Naive thymus-derived CD4-positive, alpha-beta T cell (primary cell): ENCODE measurements at places on chromosomes 5 and 9. TPM values are rescaled to one million over a fixed set of nuclear protein-coding genes. Genes with fewer than 3 reads are reported as not detected.
A peak's percentile ranks its signal among the peaks of the same experiment; 100 is the strongest.

Gene NEURL1B
- 0.19 TPM for total RNA-seq

DNA sequence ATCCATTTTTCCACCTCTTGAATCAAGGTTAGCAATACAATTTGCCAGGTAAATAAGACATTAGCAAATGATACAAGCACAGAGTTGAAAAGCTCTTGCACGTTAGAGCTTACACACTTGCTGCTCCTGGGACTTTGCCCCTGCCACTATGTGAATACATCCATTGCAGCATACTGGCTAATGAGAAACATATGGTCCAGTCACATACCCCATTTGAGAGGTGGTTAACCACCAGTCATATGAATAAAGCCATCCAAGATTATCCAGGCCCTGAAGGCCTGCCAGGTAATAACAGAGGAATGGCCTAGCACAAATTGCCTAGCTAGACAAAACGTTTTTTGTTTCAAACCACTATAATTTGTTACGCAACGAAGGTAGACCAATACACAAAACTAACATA, 45.8 kb upstream of the FTMT start:
- no peak for DNase-seq

GRCh38 chr9:23117616-23118015, 671.0 kb downstream of the DMRTA1 start:
- no peak for DNase-seq

Gene SPATA6L
- 9.2 TPM for total RNA-seq

Gene SPATA31A7
- total RNA-seq: not detected

DNA sequence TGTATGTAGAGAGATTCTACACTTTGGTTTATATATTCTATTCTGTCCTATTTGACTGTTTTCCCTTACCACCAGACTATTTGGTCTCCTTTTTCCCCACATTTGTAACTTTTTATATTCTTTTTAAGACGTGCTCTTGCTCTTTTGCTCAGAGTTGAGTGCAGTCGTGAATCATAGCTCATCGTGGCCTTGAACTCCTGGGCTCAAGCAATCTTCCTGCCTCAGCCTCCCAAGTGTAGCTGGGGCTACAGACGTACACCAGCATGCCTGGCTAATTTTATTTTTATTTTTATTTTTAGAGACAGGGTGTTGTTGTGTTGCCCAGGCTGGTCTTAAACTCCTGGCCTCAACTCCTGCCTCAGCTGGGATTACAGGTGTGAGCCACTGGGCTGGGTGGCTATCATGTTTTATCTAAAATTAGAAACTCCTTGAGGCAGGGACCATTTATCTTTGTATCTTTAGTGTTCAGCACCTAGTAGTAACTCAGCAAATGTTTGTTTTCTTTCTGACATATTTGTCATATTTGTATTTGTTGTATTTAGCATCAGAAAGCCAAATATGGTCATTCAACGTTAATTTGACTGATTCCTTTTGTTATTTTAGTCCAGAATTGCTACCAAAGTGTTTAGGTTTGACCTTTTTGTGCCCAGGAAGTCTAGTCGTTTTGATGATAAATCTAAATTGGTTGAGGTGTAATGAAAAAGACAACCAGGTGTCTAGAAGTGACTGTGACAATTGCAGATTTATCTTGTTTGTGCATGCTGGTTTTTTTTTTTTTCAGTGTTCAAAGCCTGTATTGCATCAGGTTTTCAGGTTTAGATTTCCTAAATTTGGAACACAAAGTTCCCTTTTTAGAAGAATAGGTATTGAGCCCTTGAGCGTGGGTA, 44.3 kb downstream of the ERBIN start:
- DNase-seq: no peak

DNA sequence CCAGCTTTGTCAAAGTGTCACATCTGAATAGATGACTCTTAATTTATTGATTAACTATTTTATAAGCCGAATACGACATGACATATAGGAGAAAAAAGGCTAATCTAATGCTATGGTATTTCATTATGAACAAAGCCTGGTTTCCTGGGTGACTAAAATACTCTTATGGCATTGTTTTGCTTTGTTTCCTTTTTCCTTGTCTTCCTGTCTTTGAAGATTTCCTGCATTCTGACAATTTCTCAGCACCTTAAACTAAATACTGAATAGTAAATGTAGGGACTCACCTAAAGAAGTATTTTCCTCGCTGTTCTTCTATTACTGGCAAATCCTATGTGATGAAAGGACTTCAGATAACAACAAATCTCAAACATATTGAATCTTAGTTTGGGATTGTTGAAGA, 1284.5 kb downstream of the EFNA5 start:
- DNase-seq: no peak

Gene LECT2
- total RNA-seq: not detected

- no peak for DNase-seq
Measured at GRCh38 chr5:127988146-127988760, 95.3 kb upstream of the SLC12A2 start.

Gene MSMP
- total RNA-seq: not detected

GRCh38 chr5:95910521-95910920, 51.1 kb downstream of the ELL2 start:
- no peak for DNase-seq

Gene GRXCR2
- total RNA-seq: not detected

DNA sequence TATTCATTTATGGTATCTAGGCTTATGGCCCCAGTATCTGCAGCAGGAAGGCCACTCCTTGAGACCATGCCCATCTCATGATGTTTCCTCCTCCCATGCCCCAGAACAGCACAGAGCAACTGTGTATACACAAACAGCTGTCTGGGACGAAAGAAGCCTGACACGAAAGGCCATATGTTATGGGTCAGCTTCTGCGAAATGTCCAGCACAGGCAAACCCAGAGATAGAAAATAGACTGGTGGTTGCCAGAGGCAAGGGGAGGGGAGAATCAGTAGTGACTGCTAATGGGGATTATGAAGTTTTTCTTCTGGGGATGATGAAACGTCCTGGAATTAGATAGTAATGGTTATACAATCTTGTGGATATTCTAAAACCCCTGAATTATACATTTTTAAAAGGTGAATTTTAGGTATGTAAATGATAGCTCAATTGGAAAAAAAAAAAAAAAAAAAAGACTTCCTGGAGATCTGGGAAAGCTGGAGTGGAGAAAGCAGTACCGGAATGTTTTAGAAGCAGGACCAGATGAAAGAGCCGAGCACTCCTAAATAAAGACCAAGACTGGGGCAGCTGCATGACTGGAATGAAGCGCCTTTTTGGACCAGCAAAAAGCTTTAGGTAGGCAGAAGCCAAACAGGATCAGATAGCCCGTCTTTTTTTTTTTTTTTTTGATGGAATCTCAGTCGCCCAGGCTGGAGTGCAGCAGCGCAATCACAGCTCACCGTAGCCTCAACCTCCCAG, 29.2 kb downstream of the PCDHGC5 start:
- no peak for DNase-seq

Gene RLN1
- 6.0 TPM for total RNA-seq

Gene MAMDC2
- total RNA-seq: 0.61 TPM

GRCh38 chr5:19605846-19606407, 382.1 kb downstream of the CDH18 start:
- DNase-seq: no peak

Gene ADAMTS12
- not detected for total RNA-seq

Gene UGT3A1
- not detected for total RNA-seq

- no peak for DNase-seq
Measured at GRCh38 chr5:27742805-27743204, 704.4 kb upstream of the CDH9 start.

- DNase-seq: no peak
Measured at GRCh38 chr5:56185768-56186311, 47.3 kb downstream of the ANKRD55 start.

DNA sequence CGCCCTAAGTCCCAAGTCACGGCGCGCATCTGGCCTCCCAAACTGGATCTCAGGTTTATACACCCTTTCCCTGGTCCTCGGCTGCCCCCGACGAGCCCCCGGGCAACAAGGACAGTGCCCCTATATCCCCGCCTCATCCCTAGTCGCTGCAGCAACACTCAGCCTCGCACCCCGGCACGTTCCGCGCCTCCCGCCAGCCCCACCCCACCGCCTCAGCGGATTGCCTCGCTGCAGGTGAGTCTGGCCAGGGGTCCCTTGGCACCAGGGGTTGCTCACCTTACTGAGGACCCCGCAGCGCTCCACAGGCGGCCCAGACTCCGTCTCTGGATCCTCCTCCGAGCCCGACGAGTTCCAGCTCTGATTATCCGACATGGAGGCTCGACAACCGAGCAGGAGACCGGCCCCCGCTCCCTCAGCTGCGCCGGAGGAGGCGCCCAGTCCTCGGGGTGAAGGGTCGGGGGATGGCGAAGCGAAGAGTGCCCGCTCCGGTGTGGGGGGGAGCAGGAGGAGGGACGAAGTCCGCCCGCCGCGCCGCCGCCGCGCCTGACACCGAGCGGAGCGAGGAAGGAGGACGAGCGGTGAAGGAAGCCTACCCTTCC, 494 bp downstream of the CERT1 start:
- DNase-seq: peak; percentile 6

- no peak for DNase-seq
Measured at GRCh38 chr5:178288401-178289368, 56.1 kb upstream of the PHYKPL start.

GRCh38 chr5:126641387-126641786, 40.6 kb downstream of the PHAX start:
- no peak for DNase-seq

DNA sequence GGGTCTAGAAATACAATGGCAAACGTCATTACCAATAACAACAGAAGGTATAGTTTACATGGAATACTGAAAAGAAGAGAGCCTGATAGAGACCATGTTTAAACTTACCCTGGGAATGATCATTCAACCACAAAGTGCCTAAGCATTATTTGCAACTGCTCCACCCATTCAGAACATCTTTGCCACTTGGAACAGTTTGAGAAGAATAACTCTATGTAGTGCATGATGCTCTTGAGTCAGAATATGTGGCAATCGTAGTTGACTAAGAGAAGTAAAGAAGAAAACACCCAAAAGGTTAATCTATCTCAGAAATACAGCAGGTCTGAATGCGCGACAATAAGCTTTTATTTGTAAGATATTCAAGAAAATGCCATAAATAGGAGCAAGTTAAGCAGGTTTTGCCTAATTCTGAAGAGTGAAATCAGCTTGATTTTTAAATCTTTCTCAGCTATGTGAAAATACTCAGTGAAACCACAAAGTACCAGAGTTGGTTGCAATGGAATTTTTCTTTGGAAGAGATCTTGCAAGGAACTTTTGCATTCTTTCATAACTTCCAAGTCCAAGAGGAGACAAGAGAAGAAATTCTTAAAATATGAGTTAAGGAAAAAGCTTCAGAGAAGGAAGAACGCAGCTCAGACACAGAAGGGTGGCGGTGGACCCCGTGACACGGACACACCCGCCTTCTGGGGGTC, 64.3 kb downstream of the HABP4 start:
- no peak for DNase-seq

DNA sequence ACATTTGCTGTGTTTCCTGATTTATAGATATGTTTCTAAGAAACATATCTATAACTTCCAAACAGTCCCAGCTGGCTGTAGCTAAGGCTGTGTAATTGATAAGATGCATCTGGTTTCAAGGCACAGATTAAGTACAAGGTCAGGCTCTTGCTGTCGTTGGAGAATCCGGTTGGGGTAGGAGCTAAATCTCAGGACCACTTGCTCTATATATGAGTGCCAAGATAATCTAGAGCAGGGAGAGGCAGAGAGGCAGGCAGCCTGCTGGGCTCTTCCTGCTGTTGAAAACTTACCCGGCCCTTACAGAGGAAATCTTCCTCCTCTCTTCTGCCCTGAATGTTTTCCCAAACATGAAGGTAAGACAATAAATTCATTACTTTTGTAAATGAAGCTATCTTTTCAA, at the start of gene C7:
C7 (plus strand) TSS at position 234 of the 400 bp plus-strand sequence; CDS start at position 348, 114 bp downstream.
- DNase-seq: no peak

GRCh38 chr5:135112008-135112725, 78.1 kb upstream of the PITX1 start:
- DNase-seq: no peak

Gene PRRT1B
- not detected for total RNA-seq

Gene MUSK
- not detected for total RNA-seq

DNA sequence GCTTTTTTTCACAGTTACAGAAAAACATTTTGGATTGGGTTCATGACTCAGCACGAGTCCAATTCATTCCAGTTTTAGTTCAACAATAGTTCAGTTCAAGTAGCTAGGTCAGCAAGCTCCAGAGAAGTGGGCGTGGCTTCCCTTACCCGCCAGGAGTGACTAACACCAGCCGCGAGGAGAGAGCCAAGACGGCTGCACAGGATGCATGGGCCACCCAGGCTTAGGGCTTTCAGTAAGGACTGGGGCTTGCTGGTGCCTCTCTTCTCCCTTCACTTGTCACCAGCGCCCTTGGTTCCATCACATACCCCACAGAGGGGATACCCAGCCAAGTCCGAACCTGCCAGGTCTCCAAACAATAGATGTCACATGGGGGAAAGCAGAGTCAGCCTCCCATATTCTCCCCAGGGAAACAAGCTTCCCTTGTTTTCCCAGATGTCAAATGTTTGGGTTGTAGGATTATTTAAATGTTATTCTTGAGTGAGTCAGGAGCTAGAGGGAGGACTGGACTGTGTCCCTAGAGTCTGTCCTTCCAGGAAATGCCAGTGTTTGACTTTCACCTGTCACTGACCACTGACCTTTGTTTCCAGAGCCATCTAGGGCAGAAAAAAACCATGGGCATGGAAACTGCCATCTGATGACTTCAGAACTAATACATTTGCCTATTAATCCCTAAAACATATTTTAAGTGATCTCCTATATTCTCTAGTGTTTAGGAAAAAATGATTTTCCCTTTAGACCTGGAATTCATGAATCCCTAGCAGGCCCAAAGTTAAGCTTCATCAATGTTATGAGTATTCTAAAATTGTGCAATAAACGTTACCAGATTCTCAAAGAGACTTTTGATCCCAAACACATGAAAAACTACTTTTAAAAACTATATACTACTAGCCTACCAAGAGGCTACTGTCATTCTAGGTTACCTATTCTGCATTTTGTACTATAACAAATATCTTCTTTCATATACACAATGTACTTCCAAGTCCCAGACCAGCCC, 51.9 kb downstream of the NIPAL4 start:
- no peak for DNase-seq

Gene NME5
- not detected in 2 replicates for total RNA-seq

GRCh38 chr5:139903450-139903794, 107.8 kb downstream of the PSD2 start:
- no peak for DNase-seq

DNA sequence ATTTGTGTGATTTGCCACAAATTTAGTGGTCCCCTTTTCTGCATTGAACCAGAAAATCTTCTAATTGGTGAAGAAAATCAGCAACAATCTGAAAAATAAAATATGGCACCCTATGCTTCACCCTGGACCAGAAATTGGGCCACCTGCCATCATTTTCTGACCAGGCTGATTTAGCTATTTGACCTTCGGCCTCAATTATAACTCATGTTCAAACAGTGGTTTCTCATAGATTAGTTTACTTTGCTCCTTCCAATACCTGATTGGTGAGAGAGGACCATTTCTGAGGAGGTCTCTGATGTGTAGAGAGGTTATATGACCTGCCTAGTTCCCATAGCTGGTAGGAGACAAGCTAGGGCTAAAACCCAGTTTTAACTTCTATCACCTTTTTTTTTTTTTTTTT, 59.0 kb downstream of the PTTG1 start:
- no peak for DNase-seq

DNA sequence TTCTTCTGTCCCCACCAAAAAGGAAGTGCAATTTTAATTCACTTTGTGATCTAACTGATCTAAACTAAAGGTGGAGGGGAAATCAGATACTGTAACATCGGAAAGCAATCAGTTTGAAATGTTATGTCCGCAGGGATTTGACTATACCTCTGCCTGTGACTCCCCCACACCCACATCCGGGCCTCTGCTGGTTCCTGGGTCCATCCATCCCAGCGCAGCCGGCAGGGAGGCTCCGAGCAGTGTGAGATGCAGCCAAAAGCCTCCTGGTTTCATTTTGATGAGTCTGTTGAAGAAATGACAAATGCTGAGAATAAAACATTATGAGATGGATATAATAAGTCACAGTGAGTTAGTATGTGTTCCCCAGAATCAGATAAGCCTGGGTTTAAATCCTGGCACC, 8.6 kb downstream of the FSTL4 start:
- no peak for DNase-seq
